ENCODE measurements at places on chromosomes 5 and 9.

- DNase-seq: no peak
Observed at GRCh38 chr9:83964973-83965349, 15.1 kb downstream of the HNRNPK start.

- DNase-seq: no peak
Observed at GRCh38 chr9:135906291-135907005, 898 bp downstream of the CAMSAP1 start.

- DNase-seq: no peak
Observed at GRCh38 chr9:101176384-101176783, 147.9 kb downstream of the PLPPR1 start.

- no peak for DNase-seq
Observed at GRCh38 chr5:142717582-142718215, 31.8 kb upstream of the FGF1 start.

- DNase-seq: no peak
Observed at GRCh38 chr5:176922817-176923216, 23.7 kb upstream of the HK3 start.

- no peak for DNase-seq
Observed at GRCh38 chr5:84274585-84275468, 109.9 kb downstream of the EDIL3 start.

- no peak for DNase-seq
Observed at GRCh38 chr5:154193283-154193682, 2.8 kb downstream of the GALNT10 start.

GRCh38 chr5:112004867-112005622, 248.1 kb upstream of the NREP start:
- DNase-seq: no peak

- DNase-seq: no peak
Observed at GRCh38 chr9:17695482-17695881, 116.6 kb downstream of the SH3GL2 start.

DNA sequence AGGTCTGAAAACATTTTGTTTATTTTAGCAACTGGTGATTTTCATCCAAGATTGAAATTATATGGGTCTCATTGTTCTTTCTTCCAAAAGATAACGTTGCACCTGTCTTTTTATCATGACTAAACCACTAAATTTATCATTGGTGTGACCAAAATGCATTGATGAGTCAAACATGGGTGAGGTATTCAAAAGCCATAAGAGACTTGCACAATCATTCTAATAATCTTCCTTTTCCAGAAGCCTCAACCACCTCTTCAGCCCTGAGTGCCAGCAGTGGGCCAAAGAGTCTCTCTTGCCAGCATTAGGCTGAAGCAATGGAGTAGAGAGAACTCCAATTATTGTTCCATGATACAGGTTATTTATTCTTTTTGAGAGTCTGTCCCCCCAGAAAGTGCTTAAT, 198.9 kb downstream of the LURAP1L start:
- DNase-seq: no peak

GRCh38 chr5:128572051-128572929, 34.2 kb upstream of the FBN2 start:
- DNase-seq: no peak

DNA sequence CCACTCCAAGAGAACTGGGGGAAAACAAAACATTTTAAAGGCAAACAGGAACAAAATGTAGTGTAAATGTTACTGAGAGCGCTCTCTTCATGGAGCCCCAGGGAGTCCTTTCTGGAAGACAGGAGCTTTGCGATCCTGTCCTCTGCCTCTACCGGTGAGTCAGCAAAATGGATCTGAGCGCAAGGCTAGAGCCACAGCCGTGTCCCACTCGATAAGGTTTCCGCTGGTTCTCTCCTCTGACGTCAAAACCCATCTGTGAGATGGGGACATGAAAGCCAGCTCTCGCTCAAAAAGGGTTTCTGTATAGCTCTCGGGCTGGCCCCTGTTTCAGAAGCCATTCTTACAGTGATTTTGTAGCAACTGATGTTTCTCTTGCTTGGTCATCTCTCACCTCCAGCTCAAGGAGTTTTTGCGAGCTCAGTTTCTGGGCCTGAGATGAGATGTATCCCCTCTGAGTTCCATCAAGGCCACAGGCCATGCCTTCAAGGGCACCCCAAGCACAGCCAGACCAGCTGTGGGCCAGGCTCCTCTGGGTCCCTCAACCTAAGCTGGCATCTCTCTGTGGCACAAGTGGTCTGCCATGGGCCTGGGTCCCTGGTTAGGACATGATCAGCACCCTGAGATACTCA, 101.6 kb downstream of the FSTL4 start:
- no peak for DNase-seq

DNA sequence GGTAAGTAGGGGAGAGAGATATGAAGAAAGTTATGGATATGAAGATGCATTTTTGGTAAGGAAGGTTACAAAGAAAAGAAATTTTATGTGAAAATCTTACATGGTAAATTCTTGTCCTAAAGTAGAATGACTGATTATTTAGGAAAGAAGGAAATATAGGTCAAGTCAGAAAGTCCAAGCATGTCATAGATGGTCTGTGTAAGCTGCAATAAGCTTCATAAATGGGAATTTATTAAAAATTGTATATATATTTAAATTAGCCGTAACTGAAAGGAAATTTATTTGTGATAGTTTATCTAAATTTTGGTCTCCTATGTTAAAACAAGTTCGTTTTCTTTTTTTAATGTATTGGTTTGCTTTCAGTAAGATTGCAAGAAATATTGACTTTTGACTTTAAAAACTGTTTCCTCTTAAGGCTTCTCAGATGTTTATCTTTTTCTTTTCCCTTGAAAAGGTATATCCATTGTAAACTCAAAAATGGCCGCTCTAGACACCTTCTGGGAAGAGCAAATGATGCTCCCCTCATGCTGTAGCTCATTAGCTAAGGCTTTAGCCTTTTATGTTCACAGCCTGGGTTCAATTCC, 46.8 kb upstream of the HAPLN1 start:
- no peak for DNase-seq

DNA sequence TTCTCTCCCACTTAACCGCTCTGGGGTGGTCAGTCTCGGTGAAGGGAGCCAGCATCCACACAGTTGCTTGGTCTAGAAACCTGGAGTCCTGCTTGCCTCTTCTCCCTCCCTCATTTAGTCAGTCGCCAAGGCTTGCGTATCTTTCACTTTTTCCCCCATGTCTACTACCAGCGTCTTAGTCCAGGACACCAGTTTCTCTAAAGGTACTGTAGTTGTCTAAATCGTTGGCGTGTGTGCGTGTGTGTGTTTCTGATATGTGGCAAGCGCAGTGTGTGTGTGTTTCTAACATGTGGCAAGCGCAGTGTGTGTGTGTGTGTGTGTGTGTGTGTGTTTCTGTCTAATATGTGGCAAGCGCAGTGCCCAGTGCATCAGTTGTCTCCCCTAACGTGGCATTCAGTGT, 641 bp downstream of the ATP6V1G1 start:
- DNase-seq: no peak

DNA sequence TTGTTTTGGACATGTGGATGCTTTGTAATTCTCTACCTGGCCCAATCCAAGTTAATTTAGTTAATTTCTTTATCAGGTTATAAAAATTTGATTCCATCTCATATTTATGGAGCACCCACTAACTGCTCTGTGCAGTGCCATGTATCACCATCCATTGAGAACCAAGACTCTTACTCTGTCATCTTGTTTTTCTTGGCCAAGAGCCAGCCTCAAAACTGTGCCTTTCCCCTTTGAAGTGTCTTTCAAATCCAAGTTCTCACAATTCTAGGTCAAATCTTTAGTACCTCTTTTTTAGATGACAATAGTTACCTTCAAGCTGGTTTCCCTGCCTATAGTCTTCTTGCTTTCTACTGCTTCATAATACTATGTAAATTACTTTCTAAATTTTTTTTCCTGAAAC, 3.2 kb downstream of the COMMD10 start:
- DNase-seq: no peak

GRCh38 chr5:24804221-24804681, 159.5 kb upstream of the CDH10 start:
- DNase-seq: no peak

- DNase-seq: no peak
Observed at GRCh38 chr5:79508354-79508753, 5.6 kb downstream of the HOMER1 start.

GRCh38 chr5:97231025-97231636, 48.1 kb upstream of the RIOK2 start:
- peak; percentile 19 for DNase-seq

GRCh38 chr5:57550132-57550531, 67.5 kb upstream of the ACTBL2 start:
- DNase-seq: no peak

GRCh38 chr5:32314658-32315057, 1.9 kb upstream of the MTMR12 start:
- no peak for DNase-seq

DNA sequence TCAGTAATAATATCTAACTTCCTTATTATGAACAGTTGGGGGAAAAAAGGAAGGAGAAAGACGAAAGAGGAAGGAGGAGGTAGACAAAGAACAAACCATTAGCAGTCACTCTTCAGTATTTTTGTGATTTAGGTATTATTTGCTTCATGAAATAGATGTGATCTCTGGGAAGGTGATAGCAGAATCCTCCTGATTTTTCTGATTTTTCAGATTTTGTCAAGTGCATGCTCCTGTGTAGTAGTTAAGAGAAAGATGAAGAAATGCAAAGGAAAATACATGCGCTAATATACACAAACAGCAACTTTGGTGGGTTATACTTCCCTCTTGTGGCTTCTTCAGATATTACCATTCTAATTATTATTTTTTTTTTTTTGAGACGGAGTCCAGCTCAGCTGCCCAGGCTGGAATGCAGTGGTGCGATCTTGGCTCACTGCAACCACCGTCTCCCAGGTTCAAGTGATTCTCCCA, 31.6 kb downstream of the LMNB1 start:
- DNase-seq: no peak

- DNase-seq: no peak
Observed at GRCh38 chr9:27351438-27351837, 54.5 kb upstream of the EQTN start.

DNA sequence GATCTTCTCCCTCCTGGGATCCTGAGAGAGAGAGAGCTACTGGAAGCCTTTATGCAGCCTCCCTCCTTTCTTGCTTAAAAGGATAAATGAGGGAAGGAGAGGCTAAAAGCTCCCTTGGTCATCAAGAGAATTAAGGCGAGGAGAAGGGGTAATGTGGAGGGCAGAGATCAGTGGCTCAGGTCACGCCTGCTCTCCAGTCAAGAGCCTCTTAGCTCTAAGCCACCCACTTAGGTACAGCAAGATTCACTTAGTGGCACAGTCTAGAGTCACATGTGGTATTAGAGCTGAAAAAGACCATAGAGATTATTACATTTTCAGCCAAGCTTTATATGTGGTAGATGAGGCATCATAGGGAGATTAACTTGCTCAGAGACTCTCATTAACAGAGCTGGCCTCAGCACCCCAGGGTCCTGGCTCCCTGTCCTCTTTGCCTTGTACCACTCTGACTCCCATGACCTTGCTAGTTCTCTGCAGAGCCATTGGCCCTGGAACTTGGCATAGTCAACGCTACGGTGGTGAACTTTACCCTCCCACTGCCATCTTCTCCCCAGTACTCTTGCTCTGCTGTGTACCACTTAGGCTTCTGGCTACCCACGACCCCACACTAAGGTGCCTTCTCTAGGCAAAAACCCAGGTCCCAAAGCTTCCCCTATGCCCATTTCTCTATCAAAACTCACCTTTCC, 37.6 kb downstream of the MFAP3 start:
- DNase-seq: no peak

- DNase-seq: peak; percentile 63
Observed at GRCh38 chr9:118961857-118962256, 407.4 kb downstream of the BRINP1 start.

DNA sequence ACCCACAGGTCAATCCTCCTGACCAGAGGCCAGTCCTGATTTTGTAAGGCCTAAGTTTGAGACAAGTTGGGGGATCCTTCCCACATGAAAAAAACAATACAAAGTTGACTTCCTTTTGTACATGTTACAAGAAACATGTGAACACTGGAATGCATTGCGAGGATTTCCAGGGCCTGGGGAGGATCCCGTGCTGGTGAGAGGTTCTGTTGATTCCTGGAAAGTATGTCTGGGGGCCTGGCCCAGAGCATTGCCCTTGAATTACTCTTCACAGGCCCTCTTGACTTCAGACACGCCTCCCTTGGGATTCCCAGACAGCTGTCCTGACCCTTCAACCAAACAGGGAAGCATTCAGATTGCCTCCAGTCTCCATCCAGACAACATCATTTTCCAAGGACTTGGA, 234.2 kb upstream of the IRX2 start:
- DNase-seq: no peak

DNA sequence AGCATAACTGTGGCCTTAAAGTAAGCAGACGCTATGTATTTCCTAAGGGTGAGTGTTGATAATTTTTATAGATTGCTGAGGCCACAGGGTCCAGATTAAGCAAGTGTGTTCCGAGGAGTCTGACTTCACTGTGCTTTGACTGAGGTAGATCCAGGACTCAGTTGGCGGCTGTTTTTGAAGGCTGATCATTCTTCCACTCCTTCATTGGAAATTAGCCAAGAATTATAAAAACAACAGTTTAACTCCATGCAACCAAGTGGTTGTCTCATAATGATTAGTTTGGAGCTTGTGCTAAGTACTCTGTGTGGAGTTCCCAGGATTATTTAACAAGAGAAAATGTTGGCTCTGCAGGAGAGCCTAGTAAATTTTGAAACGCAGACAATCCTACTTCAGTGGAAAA, 19.1 kb downstream of the IQGAP2 start:
- DNase-seq: no peak

DNA sequence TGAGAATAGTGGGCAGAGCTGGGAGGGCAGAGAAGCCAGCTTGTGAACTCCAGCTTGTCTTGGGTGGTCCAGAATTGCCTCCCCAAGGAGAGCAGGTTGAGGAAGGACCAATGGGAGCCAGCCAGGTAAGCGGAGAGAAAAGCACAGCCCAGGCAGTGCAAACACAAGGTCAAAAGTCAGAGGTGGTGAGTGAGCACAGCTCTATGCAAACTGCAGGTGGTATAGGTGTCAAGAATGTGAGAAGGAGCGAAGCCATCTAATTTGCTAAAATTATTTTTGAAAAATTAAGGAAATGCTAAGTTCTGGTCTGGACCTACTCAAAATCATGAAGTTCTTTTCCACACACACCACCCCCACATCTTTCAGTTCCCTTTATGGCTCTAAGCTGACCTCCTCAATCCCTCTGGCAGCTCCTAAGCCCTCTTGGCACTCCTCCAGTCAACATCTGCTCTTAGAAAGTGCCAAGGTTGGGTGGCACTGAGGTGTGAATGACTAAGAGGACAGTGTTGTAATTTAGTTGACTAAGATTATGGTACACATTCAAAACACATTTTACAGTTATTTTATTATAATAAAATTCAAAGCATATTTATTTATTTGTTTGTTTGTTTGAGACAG, 6.6 kb upstream of the OTULINL start:
- DNase-seq: no peak

DNA sequence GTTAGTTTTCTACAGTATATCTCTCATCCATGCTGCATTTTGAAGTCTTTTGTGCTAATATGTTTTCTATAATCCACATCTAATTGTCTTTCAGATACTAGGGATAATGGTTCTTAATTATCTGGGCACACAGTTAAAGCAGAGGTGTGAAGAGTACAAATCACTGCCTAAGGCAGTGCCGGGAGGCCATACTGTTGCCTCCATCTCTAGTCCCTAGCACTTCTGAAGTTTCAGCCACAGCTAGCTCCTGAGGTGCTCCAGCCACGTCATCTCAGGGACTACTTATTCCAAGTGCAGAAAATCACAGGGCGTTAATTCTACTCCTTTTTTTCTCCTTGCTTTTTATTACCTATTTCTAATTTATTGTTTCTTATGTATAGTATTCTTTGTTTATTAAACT, 760.0 kb upstream of the FAM174A start:
- DNase-seq: no peak
